Urinary bladder (tissue), 4 donors: ENCODE measurements at places on chromosomes 6 and 20. TPM values are rescaled to one million over a fixed set of nuclear protein-coding genes. Genes with fewer than 3 reads are reported as not detected.

The DEFB124 gene
- total RNA-seq, result not detected

The MUC21 gene
- total RNA-seq, result not detected

The CALHM6 gene
- total RNA-seq, result 9.5 TPM

The DEFB116 gene
- not detected for total RNA-seq

The XKR7 gene
- total RNA-seq, result 0.05 TPM

DNA sequence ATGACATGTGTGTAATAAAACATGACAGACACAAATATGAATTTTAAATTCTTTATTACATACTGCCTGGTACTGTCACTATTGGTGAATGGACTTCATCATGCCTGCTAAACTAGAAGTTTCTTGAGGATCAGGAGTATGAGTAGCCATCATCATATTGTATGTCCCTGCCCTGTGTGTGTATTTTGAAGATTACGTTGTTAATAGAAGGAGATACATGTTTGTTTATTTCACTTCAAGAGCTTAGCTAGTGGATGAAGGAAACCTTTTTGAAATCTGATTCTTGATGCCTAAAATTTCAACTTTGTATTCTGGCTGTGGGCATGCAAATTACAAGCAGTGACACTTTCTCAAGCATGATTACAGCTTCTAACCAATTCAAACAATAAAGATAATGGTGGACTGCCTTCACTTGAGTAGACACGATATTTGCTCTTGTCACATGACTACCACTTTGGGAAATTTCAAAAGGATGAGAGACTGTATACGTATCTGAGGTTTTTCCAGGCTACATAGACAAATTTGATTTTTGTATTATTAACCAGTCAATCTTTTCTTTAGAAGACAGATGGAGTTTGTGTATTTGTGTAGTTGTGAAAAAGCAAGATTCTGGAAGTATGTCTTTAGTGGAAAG lies 3.5 kb downstream of the TBPL1 start:
- DNase-seq, result no peak

DNA sequence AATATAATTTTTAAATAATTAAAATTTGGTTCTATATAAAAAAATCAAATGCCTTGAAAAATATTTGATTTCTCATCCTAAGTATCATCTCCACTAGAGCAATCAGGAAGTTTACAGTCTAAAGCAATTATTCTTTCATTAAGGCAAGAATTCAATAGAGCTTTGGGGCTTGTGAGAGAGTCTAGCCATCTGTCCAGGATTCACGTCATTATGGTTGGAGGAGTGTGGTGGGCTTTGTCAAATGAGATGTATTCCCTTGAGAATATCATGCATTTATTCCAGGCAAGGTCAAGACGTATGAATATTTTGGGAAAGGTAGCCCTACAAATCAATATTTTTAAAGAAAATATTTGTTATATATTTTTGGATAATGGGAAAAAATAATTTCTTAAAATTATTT lies 132.4 kb downstream of the ELOVL4 start:
- DNase-seq, result no peak

DNA sequence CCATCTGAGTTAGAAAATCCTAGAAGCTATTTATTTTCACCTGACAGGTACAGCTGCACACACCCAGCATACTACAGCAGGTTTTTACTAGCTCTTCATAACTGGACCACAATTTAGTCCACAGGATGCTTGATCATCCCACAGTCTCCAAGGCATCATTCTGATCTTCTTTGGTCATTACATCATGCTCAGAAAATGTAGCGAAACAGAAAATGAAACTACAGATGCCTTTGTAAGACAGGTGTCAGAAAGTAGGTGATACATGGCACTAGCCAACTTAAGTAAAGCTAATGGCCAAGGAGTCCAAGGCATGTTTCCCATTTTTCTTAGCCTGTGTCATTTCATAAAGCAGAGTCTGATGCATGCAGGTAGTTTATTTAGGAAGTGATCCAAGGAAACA lies 102.3 kb downstream of the HTR1B start:
- no peak for DNase-seq

GRCh38 chr20:25248786-25249172 lies 894 bp downstream of the PYGB start:
- no peak for DNase-seq
